ENCODE measurements at places on chromosomes 11 and 22.

GRCh38 chr11:83192606-83193245 lies 786 bp upstream of the ANKRD42 start:
- DNase-seq: no peak

DNA sequence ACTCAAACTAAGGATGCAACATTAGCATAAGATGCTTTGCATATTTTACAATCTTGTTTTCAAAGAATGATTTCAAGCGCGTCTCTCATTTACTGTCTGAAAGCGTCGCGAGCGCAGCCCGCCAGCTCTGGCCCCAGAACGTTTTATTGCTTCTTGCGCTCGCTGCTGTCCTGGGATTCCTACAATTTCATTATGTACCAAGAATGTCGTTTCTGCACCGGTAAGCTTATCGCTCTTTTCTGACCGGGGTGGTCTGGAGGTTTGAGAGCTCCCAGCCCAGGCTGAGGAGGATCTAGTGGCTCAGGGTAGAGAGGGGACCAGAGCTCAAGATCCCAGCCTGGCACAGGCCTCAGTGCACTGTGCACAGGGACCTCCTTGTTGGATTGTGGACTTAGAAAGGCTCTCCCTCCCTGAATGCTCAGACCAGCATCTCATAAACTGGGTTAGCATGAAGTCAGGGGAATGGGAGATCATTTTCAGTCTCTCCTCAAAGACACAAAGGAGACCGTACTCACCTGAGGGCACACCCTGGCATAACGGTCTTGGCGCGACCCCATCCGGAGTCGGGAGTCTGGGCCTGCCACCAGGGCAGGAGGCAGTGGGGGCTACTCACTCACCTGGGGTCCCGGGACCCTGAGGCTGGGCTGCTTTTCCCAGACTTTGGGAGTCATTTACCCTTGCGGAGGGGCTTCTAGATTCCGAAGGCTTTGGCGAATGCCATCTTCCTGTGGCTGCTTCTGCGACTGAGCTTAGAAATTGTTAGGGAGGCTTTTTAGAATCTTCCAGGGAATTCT lies 817.4 kb downstream of the BRD1 start:
- no peak for DNase-seq

DNA sequence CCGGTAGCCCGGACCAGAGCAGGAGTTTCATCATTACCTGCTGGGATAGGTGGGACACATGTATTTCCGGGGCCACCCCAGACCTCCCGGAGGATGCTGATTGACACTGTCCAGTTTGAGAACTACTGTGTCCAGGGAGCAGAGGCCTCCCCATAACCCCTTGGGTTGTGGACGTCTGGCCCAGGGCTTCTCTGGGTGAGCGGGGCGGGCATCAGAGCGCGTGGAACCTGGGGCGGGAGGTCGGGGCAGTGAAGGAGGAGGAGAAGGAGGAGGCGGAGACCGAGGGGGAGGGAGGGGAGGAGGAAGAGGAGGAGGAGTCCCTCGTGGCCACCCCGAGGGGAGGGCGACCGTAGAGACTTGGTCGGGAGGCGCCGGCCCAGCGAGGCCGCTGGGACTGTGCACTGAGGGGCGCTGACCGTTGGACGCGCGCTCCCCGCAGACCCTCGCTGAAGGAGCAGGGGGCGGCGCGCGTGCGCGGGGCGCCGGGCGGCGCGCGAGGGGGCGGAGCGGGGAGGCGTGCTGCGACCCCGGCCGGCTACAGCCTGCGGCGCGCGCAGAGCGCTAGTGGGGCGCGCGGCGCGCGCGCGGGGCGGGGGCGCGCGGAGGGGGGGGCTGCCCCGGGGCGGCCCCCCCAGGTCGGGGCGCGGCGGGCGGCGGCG lies at the start of gene GRK3:
TSS of gene GRK3 (plus strand) at position 356 of the 659 bp plus-strand sequence. CDS start 366 bp downstream, outside the sequence.
- DNase-seq: peak; percentile 19

DNA sequence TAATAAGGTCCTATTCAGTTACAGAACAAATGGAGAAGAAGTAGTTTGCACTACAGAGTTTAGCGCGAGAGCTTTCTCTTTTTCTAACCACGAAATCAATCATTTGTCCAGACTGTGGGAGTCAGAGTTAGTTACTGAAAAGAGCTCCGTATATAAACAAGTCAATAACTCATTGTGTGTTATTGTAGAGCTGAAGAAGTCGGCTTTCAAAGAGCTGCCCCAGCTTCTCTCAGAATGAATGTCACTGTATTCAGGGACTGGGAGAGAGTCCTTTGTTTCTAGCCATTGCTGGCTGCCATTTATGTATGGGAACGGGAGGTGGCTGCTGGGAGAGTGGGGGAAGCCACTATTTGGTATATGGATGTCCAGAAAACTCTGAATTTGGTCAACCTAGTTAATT lies 227.8 kb downstream of the DCDC1 start:
- DNase-seq: no peak

DNA sequence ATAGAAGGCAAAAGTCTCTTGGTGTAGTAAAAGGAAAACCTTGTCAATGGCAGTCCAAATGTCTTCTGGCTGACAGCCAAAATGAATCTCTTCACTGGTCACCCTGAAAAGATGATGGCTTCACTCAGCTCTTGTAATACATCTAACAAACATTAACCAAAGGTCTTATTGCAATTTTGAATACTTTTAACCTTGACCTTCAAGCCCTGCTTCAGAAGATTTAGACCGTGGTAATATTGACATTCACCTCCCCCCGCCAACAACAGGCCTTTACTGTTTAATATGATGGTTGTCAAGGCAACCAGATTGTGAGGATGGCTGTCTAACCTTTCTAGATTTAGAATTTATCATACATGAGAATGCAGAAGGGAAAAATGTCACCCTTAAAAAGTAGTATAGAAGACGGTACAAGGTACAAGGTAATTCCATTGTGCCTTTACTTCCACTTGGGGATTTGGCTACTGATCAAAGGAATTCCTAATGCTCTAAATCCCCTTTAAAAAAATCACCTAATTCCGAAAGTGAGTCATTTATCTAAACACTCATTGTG lies 342.3 kb downstream of the LARGE1 start:
- DNase-seq: no peak

GRCh38 chr11:65862941-65863888 lies 3.0 kb downstream of the MUS81 start:
- DNase-seq: no peak

DNA sequence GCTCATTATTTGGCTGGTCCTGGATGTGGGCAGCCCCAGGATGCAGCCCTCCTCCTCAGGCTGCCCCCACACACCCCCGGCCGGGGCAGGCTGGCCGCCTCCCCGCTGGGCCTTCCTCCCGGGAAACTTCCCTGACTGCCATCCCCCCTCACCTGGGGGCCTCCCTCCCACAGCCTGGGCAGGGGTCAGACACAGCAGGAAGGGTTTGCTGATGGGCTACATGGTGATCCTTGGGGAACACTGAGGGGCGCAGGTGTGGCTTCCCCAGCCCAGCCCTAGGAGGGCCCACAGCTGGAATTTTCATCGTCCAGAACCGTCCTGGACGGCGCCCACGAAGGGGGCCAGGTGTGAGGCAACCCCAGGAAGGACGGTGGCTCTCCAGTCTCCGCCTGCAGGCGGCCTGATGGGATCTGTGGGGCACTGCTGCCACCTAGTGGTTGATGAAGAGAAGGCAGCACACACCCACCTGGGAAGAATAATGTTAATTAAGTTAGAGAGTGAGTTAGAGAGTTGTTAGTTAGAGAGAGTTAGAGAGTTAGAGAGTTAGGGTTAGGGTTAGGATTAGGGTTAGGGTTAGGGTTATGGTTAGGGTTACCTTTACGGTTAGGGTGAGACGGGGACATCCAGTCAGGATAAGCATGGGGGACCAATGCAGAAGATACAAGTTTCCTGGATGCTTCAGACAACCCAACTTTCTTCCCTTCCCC lies 75.9 kb upstream of the PRR5 start:
- DNase-seq: peak; percentile 72

DNA sequence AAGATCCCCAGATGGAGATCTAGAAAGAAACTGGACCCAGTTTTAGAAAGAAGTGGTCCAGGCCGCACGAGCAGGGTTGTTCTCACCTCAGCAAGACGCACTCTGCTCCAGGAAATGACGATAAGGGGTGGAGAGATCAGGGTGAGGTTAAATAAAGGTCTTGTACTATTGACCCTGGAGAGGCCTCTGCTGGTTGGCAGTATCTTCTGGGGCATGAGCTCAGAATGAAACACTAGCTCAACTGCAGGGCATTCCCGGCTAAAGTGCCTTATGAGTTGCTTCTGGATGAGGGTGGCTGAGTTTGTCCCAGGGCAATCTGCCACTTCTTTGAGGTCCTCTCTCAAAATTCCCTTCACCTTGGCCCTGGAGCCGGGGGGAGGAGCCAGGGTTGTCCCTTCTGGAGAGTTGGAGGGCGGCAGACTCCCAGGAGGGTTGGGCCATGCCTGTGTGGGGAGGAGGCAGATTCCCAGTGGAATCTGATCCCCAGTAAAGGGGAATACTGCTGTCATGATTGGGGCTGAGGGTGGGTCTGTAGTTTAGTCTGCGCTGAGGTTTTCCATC lies 10.9 kb downstream of the USP2 start:
- DNase-seq: no peak

Measured in stimulated activated CD8-positive, alpha-beta memory T cell treated with anti-CD3 and anti-CD28 coated beads, Interleukin-4, amount 100 ng/mL, for 1 hour (primary cell).